B cell (primary cell): ENCODE measurements at places on chromosomes 11 and 22.

- DNase-seq = no peak
Measured at GRCh38 chr11:8156877-8157276, 11.9 kb downstream of the RIC3 start.

DNA sequence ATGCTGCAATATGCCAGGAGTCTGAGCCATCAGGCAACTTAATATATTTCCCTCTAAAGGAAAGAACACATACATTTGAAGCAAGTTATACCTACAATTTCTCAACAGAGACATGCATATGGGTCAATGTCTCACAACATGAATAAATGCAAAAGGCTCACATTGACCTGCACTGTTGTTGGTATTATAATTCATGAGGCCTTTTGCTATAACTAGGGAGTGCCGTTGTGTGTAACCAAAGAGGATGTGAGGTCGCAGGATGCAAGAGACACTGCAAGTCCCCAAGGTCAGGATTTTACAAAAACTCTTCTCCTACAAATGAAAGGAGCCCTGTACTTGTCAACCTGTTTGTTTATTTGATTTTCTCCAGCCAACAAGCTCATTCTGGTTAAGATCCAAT is 250.5 kb downstream of the LARGE1 start:
- no peak for DNase-seq

DNA sequence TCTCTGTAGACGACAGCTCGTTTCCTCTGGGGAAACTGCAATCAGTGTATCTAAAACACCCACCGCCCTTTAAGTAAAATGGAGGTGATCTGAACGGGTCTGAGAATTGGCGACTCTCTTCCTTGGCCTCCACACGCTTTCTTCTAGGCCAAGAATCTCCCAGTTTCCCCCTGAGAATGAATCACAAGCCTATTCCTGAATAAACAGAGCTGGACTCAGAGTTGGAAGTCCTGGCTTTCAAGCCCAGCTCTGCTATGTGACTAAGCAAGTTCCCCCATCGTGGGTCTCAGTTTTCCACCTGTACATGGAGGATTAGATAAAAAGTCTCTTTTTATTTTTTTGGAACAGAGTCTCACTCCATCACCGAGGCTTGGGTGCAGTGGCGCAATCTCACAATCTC is 200.4 kb downstream of the MN1 start:
- DNase-seq = no peak

- no peak for DNase-seq
Measured at GRCh38 chr11:66874232-66874631, 17.4 kb downstream of the LRFN4 start.

DNA sequence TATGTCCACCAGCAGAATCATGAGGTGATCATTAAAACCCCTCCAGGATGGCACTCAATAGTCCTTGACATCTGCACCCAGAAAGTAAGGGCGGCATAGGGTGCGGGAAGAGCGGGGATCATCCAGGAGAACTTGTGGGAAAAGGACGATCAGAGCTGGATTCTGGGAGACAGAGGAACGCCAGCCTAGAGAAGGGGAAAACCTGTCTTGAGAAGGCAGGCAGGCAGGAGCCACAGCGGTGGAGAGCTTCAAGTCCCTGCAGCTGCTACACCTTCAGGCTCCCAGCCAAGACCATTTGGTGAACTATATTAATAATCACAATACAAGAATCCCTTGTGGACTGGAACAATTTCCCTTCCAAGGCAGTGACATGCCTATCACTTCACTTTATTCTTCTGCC is 134.3 kb downstream of the BUD13 start:
- DNase-seq = no peak

DNA sequence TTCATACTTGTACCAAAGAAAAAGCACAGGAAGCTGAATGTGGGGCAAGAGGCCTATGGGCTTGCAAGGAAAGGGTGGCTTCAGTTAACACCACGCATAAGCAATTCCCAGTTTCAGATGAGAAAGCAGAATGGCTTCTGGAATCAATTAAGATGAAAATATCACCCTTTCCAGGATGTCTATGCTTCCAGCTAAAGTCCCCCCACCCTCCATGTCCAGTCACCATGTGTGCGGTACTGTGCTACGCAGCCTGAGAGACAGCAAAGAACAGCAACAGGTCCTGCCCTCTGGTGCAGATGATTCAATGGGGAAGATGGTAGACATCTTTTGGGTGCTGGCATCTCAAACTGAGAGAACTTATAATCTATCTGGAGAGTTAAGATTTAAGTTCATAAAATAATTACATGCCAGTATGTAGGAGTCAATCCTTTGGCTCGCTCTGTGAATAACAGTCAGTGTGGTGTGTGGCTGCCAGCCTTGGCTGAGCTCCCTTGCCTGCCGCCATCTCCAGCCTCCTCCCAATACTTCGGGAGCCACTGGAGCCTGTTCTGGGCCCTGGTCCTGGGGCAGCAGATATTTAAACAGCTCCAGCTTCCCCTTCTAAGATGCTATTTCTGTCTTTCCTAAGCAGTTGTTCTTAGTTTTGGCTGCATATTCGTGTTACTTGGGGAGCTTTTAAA is 44.5 kb downstream of the ME3 start:
- DNase-seq = no peak

GRCh38 chr11:64934682-64935358 is 873 bp downstream of the GPHA2 start:
- DNase-seq = no peak

GRCh38 chr22:37256075-37256726 is 12.1 kb upstream of the RAC2 start:
- DNase-seq = peak; percentile 26

DNA sequence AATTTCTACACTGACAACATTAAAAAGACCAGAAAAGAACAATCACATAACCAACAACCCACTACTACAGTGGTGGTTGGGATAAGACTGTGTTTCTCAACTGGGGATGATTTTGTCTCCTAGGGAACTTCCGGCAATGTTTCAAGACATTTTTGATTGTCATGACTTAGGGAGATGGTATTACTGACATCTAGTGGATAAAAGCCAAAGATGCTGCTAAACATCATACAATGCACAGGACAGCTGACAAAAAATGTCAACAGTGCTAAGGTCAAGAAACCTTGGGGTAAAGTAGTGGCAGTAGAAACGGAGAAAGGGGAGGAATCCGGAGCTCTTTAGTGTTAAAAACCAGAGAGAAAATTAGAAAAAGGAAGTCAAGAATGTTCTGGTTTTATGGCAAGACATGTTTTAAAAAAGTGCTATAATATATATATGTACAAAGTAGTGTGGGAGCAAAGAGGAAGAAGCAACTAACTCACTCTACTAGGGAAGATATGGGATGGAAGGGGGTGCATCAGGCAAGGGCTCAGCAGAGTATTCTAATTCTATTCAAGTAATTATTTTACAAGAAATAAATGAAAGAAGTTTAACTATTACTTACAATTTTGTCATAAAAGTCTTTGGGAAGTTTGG is 37.2 kb downstream of the CKAP5 start:
- peak; percentile 7 for DNase-seq
